Cerebellar cortex (tissue), 1 donor: ENCODE measurements at places on chromosomes 13 and 19.

GRCh38 chr19:30068528-30069395 is 126.7 kb downstream of the URI1 start:
- DNase-seq, result no peak

GRCh38 chr19:17348700-17349099 is 11.3 kb downstream of the GTPBP3 start:
- DNase-seq, result no peak

GRCh38 chr19:8244442-8244841 is 35.3 kb downstream of the CERS4 start:
- DNase-seq, result no peak

DNA sequence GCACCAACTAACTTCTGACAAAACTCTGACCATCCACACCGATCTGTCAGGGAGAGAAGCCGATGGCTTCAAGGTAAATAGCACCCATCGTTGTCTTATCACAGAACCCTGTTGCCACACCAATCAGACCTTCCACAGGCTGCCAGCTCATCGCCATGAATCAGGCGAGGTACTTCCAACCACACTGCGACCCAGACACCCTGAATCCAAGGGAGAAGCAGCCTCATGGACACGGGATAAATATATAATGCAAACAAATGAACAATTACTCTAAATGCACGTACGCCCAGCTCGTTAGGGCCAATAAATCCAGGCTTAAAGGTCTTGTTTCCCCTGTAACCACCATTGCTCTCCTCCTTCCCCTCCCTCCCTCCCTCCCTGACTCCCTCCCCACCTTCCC is 20.8 kb downstream of the RANBP3 start:
- DNase-seq, result no peak

- no peak for DNase-seq
Observed at GRCh38 chr13:43732726-43733125, 54.0 kb downstream of the ENOX1 start.

DNA sequence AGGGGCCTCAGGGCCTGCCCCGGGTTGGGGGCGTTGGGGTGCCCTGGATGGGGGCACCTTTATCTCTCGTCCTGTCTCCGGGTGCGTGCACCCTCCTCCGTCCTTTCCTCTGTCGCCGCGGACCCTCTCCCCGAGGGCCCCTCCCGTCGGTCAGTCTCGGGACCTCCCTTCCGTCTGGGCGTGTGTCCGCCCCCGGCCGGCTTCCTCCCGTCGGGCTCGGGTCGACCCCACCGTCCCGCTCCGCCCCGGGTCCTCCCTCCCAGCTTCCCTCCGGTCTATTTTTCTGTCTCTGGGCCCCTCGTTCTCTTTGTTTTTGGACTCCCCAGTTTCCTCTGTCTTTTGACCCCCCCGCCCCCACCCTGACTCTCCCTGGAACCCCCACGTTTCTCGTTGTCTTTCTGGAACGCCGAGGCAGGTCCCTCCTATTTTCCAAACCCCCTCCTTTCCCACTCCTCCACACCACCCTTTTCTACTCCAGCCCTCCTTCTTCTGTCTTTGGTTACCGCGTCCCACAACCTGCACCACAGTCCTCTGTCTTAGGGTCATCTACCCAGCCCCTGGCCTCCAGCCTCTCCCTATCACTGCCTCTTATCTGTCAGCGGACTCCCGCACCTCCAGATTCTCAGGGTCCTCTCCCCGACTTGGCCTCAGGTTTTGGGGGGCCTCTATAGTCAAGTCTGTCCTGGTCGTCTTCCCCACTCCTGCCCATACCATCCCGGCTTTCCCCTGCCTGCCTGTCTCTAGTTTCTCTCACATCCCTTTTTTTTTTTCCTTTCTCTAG is 757 bp downstream of the EGLN2 start:
- no peak for DNase-seq

- no peak for DNase-seq
Observed at GRCh38 chr19:58498316-58499020, 13.3 kb downstream of the SLC27A5 start.

DNA sequence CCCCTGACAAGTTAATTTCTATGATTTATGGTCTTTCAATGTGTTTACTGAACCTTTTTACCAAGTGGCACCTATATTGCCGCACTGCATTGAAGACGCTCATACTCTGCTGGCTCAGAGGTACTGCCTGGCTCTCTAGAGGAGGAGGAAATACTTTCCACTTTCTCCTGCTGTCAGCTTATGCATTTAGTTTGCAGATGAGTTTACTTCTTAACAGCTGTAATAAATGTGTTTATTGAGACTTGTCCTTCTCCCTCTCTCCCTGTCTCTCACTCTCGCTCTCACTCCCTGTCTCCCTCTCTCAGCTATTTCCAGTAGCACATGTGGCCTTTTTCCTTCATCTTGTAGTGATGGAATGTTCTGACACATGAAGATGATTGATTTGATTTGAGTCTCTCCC is 60.3 kb upstream of the SPATA13 start:
- DNase-seq, result no peak

- no peak for DNase-seq
Observed at GRCh38 chr13:53237696-53238095, 209.1 kb downstream of the OLFM4 start.

DNA sequence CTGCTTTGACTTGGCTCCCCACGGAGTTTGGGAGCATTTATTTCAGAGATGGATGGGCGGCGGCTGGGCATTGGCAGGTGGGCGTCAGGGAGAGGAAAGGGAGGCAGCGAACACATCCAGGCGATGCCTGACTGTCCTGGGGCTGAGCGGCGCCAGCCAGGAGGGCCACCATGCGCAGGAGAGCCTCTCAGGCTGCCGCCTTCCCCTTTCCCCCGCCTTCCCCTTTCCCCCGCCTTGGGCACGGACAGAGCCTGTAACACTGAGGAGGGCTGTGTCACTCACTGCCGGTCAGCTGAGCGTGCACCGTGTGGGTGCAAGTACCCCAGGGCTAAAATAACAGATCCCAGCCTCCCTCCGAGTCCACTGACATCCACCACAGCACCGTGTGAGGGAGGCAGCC is 11.4 kb downstream of the MCF2L start:
- DNase-seq, result no peak
